Activated CD4-positive, alpha-beta T cell treated with anti-CD3 and anti-CD28 coated beads, Interleukin-2, amount 10 ng/mL, durations not matched to agents 24 days and 14 days (primary cell): ENCODE measurements at places on chromosomes 1 and 21. TPM values are rescaled to one million over a fixed set of nuclear protein-coding genes. Genes with fewer than 3 reads are reported as not detected.

- no peak overlapping the region for H3K27ac ChIP-seq
- H3K4me1 ChIP-seq: no peaks in the 10 kb centered on the region
- DNase-seq: peak; percentile 70
- H3K27me3 ChIP-seq: peaks cover 3% of the 10 kb centered on the region
Observed at GRCh38 chr1:186985889-186986491, 157.2 kb downstream of the PLA2G4A start.

FCGR1A gene
- total RNA-seq: not detected in 2 replicates

DNA sequence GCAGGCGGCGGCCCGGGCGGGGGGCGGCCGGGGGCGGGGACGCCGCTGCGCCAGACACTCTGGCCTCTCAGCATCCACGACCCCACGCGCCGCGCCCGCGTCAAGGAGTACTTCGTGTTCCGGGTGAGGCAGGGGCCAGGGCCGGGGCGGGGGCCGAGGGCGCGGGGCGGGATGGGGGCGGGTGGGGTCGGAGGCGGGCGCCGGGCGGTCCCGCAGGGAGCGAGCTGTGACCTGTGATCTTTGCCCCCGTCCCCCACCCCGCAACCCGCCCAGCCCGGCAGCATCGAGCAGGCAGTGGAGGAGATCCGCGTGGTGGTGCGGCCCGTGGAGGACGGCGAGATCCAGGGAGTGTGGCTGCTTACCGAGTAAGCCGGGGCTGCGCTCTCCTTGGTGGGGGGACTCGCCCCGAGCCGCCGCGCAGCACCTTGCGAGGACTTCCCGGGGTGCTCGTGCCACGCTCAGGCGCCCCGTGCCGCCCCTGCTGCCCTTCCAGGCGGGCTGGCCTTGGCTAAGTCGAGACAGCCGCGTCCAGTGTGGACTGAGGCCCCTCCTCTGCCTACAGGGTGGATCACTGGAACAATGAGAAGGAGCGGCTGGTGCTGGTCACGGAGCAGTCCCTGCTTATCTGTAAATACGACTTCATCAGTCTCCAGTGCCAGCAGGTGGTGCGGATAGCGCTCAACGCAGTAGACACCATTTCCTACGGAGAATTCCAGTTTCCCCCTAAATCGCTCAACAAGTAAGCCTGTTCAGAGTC is 514 bp downstream of the TPRG1L start:
- H3K27me3 ChIP-seq: peaks cover 5% of the 10 kb centered on the region
- H3K4me3 ChIP-seq: peak overlapping the region; percentile 94
- DNase-seq: peak; percentile 78
- H3K4me1 ChIP-seq: peaks cover 25% of the 10 kb centered on the region

LCE1E gene
- not detected in 2 replicates for total RNA-seq

TSSK3 gene
- total RNA-seq: 1.0 and 2.3 TPM in 2 replicates

DNA sequence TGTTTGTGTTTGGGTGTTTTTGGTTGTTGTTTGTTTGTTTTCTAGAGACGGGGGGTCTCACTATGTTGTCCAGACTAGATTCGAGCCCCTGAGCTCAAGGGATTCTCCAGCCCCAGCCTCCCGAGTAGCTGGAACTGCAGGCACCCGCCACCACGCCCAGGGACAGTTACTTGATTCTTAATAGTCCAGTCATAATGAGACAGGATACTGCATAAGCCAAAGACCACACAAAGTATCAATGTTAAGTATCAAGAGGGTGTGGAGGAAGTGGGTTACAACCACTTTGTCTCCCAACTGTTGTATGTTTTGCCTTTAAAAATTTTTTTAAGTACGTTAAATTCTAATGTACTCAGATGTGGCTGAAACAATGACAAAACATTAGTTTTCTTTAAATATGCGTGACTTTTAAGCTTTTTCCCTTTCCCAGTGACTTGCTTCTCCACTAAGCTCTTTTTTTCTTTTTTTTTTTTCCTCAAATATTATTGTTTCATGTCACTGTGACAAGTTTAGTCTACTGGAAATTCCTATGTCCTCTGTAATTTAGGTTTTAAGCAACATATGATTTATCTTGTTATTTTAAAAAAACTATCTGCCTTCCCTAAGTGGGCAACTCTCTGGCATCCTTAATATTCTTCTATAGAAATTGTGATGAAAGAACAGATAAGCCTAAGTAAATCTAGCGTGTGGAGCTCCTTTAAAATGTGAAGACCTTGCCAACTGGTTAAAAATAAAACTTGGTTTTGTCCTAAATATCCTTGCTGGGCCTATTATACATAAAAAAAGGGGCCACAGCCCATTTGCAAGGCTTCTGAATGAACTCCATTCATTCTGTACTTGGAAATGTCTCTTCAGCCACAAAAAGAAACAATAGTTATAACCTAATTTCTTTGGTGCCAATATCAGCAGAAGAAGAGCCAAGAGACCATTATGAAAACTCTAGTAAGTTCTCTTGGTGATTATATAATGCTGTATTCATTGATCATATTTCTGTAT is 56.2 kb upstream of the DPH5 start:
- peak overlapping the region; percentile 76 for H3K27ac ChIP-seq
- no peaks in the 10 kb centered on the region for H3K27me3 ChIP-seq
- peak; percentile 88 for DNase-seq

C1orf141 gene
- not detected in 2 replicates for total RNA-seq

GRCh38 chr1:34806396-34806795 is 13.6 kb downstream of the GJA4 start:
- H3K27me3 ChIP-seq: no peaks in the 10 kb centered on the region
- no peaks in the 10 kb centered on the region for H3K36me3 ChIP-seq
- H3K4me1 ChIP-seq: no peaks in the 10 kb centered on the region
- no peak for DNase-seq
- no peak overlapping the region for H3K27ac ChIP-seq
- no peak overlapping the region for H3K4me3 ChIP-seq

KRTAP19-3 gene
- total RNA-seq: not detected in 2 replicates

DNA sequence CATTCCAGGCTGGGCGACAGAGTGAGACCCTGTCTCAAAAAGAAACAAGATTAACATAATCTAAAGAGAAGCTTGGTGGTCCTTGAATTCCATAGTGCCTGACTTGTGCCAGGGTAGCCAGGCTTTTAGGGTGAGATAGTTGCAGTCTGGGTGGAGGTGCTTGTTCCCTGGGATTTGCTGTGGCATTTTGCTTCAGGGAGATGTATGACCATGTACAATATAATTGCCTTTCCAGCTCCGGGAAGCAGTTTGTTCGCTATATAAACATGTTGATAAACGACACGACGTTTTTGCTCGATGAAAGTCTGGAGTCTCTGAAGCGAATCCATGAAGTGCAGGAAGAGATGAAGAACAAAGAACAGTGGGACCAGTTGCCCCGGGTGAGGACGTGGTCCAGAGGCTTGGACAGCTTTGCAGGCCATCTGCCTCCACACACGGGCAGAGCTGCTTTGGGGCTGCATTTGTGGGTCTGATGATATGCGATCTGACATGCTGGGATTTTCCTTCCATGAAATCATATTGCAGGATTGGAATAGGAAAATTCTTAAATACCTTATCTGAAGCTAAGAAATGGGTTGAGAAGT is 49.4 kb upstream of the KIF1B start:
- peaks cover 20% of the 10 kb centered on the region for H3K36me3 ChIP-seq
- no peak overlapping the region for H3K27ac ChIP-seq
- peaks cover 4% of the 10 kb centered on the region for H3K4me1 ChIP-seq
- no peak overlapping the region for H3K4me3 ChIP-seq
- DNase-seq: no peak

DNA sequence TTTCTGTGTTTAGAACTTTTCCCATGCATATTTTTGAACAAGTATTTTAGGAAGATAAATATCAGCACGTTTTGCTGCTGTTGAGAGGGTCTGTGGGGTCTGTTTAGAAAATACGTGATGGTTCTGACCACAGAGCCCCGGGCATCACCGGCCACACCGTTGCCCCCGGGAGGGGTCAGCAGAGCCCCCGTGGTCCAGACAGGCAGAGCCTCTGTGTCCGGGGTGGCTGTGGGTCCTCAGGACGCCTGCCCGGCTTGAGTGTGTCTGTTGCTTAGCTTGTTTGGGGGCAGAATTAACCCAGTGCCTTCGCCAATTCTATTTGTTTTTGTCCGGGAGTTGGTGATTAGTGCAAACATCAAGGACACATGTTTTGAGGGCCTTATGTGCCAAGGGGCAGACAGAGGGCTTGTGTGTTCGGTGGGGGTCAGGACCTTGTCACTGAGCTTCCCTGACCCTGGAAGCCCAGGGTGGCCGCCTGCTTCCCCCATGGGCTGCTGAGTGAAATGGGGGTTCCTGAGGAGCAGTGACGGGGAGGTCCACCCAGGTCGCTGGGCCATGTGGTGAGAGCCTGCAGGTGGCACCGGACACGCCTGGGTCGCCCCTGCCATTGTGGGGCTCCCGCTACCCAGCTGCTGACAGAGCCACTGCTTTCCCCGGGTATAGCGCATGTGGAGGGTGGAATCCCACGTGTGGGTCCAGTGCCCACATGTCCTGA is 122.2 kb downstream of the SIK1 start:
- peaks cover 5% of the 10 kb centered on the region for H3K4me1 ChIP-seq
- no peaks in the 10 kb centered on the region for H3K27me3 ChIP-seq
- H3K36me3 ChIP-seq: no peaks in the 10 kb centered on the region
- no peak for DNase-seq
- no peak overlapping the region for H3K4me3 ChIP-seq
- no peak overlapping the region for H3K27ac ChIP-seq

DNA sequence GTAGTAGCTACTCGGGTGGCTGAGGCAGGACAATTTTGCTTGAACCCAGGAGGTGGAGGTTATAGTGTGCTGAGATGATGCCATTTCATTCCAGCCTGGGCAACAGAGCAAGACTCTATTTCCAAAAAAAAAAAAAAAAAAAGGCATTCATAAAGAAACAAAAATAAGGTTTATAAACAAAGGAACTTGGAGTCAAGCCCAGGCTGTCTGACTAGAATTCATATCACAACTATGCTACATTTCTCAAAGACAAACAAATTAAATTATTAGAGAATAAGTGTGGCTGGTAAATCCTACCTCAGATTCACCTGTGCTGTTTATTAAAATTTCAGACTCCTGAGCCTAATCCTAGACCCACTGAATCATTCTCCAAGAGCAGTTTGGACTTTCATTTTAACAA is 4.2 kb downstream of the GCLM start:
- H3K27ac ChIP-seq: no peak overlapping the region
- DNase-seq: peak; percentile 16
- H3K36me3 ChIP-seq: peaks cover 10% of the 10 kb centered on the region
- H3K4me1 ChIP-seq: peaks cover 36% of the 10 kb centered on the region
- H3K4me3 ChIP-seq: no peak overlapping the region

DNA sequence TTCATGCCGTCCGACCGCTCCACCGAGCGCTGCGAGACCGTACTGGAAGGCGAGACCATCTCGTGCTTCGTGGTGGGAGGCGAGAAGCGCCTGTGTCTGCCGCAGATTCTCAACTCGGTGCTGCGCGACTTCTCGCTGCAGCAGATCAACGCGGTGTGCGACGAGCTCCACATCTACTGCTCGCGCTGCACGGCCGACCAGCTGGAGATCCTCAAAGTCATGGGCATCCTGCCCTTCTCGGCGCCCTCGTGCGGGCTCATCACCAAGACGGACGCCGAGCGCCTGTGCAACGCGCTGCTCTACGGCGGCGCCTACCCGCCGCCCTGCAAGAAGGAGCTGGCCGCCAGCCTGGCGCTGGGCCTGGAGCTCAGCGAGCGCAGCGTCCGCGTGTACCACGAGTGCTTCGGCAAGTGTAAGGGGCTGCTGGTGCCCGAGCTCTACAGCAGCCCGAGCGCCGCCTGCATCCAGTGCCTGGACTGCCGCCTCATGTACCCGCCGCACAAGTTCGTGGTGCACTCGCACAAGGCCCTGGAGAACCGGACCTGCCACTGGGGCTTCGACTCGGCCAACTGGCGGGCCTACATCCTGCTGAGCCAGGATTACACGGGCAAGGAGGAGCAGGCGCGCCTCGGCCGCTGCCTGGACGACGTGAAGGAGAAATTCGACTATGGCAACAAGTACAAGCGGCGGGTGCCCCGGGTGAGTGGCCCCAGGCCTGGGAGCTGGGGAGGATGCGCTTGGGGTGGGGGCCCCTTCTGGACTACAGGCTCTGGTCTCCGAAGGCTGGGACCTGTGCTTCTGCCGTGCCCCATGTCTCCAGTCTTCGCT is 1.1 kb downstream of the SKI start:
- H3K27me3 ChIP-seq: peaks cover 6% of the 10 kb centered on the region
- H3K4me3 ChIP-seq: peak overlapping the region; percentile 93
- peaks cover 23% of the 10 kb centered on the region for H3K36me3 ChIP-seq
- H3K27ac ChIP-seq: peak overlapping the region; percentile 91
- peak; percentile 85 for DNase-seq

NCSTN gene
- 73.6 and 81.1 TPM in 2 replicates for total RNA-seq

GRCh38 chr1:40822890-40823289 is 39.3 kb downstream of the CITED4 start:
- H3K27me3 ChIP-seq: no peaks in the 10 kb centered on the region
- DNase-seq: no peak
- H3K4me1 ChIP-seq: peaks cover 19% of the 10 kb centered on the region
- no peaks in the 10 kb centered on the region for H3K36me3 ChIP-seq

DNA sequence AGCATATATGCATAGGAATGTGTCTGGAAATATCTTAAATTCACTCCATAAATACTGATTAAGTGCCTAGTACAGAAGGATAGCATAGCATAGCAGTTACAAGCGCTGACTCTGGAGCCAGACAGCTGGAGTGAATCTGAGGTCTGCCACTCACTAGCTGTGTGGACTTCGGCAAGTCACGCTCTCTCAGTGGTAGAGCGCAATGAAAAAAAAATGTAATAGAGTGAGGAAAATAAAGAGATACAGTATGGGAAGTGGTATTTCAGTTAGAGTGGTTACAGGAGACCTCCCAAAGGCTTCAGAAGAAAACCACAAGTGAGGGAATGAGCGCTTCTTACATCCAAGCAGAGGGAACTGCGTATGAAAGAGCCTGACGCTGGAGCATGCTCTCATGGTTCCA is 338.9 kb upstream of the PRMT6 start:
- DNase-seq: no peak
- H3K27ac ChIP-seq: no peak overlapping the region
- H3K4me1 ChIP-seq: no peaks in the 10 kb centered on the region
- no peak overlapping the region for H3K4me3 ChIP-seq
- no peaks in the 10 kb centered on the region for H3K36me3 ChIP-seq
- H3K27me3 ChIP-seq: no peaks in the 10 kb centered on the region

- H3K4me1 ChIP-seq: peaks cover 28% of the 10 kb centered on the region
- no peak for DNase-seq
- no peak overlapping the region for H3K27ac ChIP-seq
- H3K27me3 ChIP-seq: no peaks in the 10 kb centered on the region
- no peaks in the 10 kb centered on the region for H3K36me3 ChIP-seq
Observed at GRCh38 chr1:43867976-43868740, 65.4 kb upstream of the ARTN start.

TEX50 gene
- total RNA-seq: not detected in 2 replicates

GRCh38 chr1:79974659-79975058 is 968.1 kb upstream of the ADGRL4 start:
- no peak for DNase-seq
- H3K27me3 ChIP-seq: no peaks in the 10 kb centered on the region
- H3K4me1 ChIP-seq: no peaks in the 10 kb centered on the region

- no peak overlapping the region for H3K27ac ChIP-seq
- no peaks in the 10 kb centered on the region for H3K36me3 ChIP-seq
Observed at GRCh38 chr1:76053021-76053420, 21.5 kb upstream of the ST6GALNAC3 start.

NBPF19 gene
- total RNA-seq: 18.1 and 18.8 TPM in 2 replicates

GRCh38 chr1:243568793-243569192 is 281.2 kb downstream of the AKT3 start:
- H3K27ac ChIP-seq: no peak overlapping the region
- no peaks in the 10 kb centered on the region for H3K4me1 ChIP-seq
- DNase-seq: no peak
- H3K27me3 ChIP-seq: no peaks in the 10 kb centered on the region
